ENCODE measurements at places on chromosomes 3 and 15.

DNA sequence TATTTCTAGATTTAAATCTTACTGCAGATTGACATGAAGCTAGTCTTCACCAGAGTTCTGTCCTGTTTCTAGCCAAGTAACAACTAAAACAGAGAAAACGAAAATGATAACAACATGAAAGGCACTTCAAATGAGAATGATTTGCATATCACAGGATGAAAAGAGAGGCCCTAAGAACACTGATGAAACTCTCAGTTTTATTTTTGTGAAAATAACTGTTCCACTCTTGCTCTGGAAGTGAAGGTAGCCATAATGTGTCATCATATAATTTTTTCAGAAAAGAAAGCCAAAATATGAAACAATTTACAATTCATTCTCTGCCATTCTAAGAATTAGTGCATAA lies 274.4 kb downstream of the ADAMTSL3 start:
- no peak for DNase-seq

DNA sequence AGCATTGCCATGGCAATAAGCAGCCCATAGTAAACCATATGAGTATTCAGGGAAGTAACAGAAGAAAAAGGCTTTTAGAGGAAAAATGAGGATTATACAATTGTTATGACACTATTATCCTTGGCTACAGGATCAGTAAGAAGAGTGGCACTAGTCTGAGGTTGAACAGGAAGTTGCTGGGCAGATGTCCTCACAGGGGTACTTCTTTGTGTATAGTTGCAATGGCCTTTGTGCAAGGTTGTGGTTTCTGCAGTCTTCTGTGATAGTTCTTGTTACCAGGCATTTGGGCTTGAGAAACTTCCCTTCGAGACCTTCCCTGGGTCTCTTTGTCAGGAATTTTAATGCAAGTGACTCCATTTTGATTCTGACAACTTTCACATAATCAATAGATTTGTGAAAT lies 100.6 kb upstream of the ATP11B start:
- DNase-seq: no peak

GRCh38 chr3:129161860-129162271 lies 1.0 kb upstream of the ISY1 start:
- no peak for DNase-seq

DNA sequence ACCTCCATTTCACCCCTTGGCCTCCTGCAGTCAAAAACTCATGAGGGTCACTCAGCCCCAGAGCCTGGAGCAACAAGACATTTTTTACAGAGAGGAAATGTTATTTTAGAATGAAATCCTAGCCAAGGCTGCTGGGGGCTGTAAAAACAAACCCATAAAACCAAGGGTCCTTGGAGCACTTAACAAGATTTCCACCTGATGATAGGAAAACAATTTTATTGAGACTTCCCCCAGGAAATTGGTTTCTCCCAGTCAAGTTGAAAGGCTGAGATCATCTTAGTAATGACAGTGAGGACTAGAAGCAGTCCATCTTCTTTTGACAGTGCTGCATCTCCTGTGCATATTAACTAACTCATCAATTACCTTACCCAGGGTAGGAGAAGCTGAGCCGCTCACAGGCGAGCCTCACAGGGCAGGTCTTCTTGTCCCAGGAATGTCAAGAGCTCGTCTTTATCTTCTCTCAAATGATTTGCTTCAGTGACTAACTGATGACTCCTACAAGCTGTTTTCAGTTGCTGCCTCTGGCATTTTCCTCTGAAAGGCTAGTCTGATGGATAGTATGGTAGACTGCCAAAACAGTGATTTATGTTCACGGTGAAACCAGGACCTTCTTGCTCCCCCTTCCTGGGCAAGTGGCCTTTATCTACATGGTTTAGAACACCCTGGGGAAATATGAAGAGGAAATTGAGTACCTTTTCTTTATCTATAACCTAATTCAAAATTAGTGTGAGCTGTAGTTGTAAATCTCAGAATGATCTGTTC lies 34.6 kb upstream of the AEN start:
- DNase-seq: no peak

DNA sequence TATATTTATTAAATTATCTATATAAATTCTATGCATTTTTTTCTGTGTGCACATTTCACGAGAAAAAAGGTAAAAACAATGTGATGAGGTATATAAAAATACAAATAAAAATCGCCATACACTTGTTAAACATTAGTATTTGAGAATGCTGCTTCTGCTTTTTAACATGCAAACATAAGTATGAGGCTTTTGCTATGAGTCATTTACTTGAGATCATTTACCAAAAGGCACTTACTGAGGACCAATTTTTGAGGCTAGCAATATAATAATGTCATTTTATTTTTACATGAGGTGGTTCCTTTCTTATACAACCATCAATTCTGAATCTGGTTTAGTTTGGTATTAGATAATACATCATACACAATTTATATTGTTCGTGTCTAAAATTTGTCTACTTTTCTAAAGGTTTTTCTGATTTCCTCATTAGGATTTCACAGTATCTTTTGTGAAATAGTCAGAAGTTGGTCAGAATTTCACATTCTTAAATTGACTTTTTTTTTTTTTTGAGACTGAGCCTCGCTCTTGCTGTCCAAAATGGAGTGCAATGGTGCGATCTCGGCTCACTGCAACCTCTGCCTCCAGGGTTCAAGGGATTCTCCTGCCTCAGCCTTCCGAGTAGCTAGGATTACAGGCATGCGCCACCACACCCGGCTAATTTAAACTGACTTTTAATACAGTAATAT lies 25.6 kb downstream of the DCUN1D1 start:
- DNase-seq: no peak

DNA sequence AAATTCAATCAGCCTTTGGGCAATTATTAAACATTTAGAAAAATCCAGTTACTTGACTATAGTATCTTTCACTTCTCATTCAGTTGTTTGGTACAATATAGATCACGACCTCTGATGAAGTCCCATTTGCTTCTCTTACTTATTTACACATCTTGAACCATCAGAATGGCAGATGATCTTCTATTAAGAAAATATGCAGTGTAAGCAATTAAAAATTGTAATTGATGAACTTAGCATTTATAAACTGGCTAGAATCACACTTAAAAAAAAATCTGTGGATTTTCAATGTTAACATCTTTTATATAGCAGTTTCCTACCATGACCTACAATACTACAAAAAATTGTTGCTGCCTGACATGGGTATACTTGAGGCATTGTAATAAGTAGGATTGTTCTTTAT lies 395.5 kb upstream of the CNTN4 start:
- no peak for DNase-seq

Measured in activated CD4-positive, alpha-beta T cell treated with anti-CD3 and anti-CD28 coated beads for 4 hours (primary cell).